D341Med (cell line): ENCODE measurements at places on chromosomes 11 and 22.

- DNase-seq, result no peak
These were observed 1.3 kb downstream of the CST6 start for GRCh38 chr11:66012946-66013761.

GRCh38 chr22:44734278-44734677, 18.1 kb upstream of the ARHGAP8 start:
- DNase-seq, result no peak

- no peak for DNase-seq
These were observed 1.6 kb downstream of the GTPBP1 start for GRCh38 chr22:38707346-38707745.

DNA sequence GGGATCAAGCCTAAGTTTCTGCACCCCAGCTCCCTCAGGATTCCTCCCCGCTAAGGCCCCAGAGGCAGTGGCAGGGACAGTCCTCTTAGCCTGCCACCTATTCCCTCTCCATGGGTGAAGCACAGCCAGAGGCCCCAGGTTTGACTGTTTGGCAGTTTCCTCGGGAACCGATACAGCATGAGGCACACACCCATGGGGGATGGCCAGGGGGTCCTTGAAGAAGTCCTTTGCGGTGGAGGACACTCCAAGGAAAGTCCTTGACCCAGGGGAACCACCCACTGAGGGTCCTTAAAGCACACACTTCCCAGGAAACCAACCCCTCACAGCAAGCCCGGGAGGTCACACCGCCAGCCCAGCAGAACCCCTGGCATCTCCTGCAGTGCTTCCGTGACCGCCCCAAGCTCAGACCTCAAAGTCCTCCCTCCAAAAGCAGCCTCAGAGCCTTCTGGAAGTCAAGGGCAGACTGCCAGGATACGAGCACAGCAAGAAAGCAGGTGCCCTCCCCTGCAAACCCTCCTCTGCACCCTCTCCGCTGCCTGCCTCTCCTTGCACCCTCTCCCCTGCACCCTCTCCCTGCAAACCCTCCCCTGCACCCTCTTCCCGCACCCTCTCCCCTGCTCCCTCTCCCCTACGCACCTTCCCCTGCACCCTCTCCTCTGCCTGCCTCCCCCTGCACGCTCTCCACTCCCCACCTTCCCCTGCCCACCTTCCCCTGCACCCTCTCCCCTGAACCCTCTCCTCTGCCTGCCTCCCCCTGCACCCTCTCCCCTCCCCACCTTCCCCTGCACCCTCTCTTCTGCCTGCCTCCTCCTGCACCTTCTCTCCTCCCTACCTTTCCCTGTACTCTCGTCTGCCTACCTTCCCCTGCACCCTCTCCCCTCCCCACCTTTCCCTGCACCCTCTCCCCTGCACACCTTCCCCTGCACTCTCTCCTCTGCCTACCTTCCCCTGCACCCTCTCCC, 1.4 kb downstream of the SIGIRR start:
- no peak for DNase-seq

DNA sequence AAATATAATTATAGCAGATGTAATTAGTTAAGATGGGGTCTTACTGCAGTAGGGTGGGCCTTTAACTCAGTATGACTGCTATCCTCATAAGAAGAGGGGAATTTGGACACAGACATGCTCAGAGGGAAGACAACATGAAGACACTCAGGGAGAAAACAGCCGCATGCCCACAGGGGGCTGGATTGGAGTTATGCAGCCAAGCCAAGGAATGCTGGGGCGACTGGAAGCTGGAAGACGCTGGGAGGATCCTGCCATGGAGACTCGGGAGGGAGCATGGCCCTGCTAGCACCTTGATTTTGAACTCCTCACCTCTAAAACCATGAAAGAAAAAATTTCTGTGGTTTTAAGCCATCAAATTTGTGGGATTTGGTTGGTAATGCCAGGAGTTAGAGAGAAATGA, 40.9 kb downstream of the PANX1 start:
- no peak for DNase-seq

DNA sequence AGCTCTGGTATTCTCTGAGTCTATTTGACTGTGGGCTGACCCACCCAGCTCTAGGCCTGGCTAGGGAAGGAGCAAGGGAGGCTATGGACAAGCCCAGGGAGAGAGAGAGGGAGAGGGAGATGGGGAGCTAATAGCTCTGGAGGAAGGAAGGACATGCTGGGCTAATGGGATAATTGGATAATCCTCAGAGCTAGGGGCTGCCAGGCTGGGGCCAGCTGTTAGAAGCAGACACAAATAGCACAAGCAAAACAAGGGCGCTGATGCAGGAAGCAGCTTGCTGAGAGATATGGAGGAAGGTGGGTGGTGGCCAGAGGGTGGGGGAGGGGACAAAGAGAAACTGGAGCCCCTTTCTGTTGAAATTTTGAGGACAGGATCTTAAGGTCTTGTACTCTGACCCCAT, 23.2 kb downstream of the ADORA2A start:
- peak; percentile 87 for DNase-seq

GRCh38 chr11:127345819-127346459, 345.4 kb upstream of the KIRREL3 start:
- peak; percentile 51 for DNase-seq

- DNase-seq, result no peak
These were observed 1.1 kb upstream of the FXYD2 start for GRCh38 chr11:117825538-117826189.
